ENCODE measurements at places on chromosomes 3 and 15.

GRCh38 chr3:122299872-122300460 is 25.1 kb upstream of the CSTA start:
- DNase-seq = no peak

DNA sequence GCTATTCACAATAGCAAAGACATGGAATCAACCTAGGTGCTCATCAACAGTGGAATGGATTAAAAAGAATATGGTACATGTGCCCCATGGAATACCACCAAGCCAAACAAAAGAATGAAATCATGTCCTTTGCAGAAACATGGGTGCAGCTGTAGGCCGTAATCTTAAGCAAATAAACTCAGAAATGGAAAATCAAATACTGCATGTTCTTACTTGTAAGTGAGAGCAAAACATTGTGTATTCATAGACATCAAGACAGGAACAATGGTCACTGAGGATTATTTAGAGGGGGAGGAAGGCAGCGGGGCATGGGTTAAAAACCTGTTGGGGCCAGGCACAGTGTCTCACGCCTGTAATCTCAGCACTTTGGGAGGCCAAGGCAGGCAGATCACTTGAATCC is 304.7 kb upstream of the ROBO2 start:
- DNase-seq = no peak

GRCh38 chr3:364287-364686 is 167.7 kb downstream of the CHL1 start:
- DNase-seq = no peak

GRCh38 chr3:141894524-141895176 is 18.2 kb downstream of the ATP1B3 start:
- no peak for DNase-seq

- DNase-seq = no peak
Observed at GRCh38 chr15:99029341-99030144, 22.0 kb upstream of the PGPEP1L start.

Measured in COR-L47 (cell line).